Stimulated activated CD8-positive, alpha-beta memory T cell treated with anti-CD3 and anti-CD28 coated beads, Interleukin-7, amount 100 ng/mL, for 4 hours (primary cell): ENCODE measurements at places on chromosomes 4 and X.

DNA sequence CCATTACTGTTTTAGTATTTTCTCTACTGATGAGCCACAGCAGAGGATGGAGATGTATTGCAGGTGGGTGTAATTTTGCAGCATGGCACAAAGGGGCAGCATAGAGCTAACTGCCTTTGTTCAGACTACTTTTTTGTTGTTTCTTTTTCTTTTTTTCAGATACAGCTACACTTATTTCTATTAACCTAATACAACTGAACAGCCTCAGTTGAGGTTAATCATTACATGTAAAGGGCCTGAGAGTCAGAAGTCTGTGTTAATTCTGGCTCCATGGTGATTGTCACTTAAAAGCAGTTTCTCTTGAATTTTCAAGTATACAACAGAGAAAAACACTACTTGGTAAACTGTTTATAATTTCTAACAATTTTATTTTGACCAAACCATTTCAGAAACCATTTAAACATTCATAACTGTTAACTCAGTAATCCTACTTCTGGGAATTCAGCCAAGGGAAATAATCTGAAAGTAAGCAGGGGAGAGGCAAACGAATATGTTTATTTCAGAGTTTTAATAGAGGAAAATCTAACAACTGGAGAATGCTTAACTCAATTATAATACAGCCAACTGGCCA is 13.9 kb upstream of the PPEF2 start:
- DNase-seq: no peak

DNA sequence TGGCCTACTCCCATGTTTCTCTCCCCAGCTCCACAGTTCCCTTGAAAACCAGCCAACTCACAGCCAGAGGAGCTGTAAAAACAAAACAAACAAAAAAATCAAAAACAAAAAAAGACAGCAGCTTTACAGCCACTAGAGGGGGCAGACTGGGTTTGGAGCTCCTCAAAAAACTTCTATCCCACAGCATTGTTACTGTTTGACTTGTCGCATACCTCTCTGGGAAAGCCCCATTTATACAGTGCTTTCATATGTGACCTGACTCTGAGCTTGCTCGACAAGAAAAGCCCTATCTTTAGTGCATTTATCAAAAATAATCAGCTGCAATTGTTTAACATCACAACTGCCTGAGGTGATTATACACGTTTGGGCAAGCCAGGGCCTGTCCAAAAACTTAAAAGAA is 21.6 kb downstream of the TSPAN6 start:
- DNase-seq: no peak

GRCh38 chrX:39144323-39144722 is 343.1 kb downstream of the MID1IP1 start:
- no peak for DNase-seq

- DNase-seq: no peak
Observed at GRCh38 chrX:805988-806387, 175.4 kb downstream of the SHOX start.

DNA sequence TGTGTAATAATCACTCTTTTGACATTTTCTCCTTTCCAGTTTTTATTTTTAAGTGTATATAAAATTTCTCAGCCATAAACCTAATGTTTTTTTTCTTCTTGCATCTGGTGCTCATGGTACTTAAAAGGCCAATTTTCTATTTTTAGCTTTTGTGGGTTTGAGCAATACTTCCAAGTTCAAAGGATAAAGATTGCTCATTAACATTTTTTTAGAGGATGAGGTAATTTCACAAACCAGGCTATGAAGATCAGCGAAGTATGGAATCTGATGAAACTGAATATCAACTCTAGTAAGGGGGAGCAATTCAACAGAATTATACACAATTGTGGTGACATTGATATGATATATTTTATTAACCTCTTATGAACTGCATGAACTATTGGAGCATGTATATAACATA is 25.8 kb upstream of the KLHL34 start:
- DNase-seq: no peak

- no peak for DNase-seq
Observed at GRCh38 chr4:109994415-109994827, 81.7 kb downstream of the EGF start.

GRCh38 chrX:47749185-47749967 is 87.3 kb upstream of the ZNF81 start:
- no peak for DNase-seq

- no peak for DNase-seq
Observed at GRCh38 chr4:184699941-184700340, 34.0 kb downstream of the CENPU start.

DNA sequence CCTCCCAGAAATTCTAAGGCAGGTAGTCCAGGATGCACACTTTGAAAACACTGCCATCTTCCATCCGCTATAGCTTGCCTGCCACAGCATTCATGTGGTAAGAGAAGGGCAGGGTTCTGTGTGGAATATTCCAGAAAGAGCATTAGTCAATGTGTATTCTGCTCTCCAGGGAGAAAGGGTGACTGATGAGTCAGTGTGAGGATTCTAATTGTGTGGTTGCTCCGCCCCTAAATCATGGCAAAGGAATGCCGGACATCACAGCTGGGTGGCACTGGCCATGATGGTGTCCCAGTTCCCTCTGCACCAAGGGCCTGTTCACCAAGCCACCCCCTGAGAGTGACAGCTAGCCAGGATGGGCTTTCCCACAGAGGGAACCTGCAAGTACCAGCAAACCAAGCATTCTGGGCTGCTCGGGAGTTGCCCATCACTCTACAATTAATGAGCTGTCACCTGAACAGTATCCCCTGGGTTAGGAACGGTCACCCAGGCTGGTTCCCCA is 9.5 kb downstream of the IDS start:
- no peak for DNase-seq

DNA sequence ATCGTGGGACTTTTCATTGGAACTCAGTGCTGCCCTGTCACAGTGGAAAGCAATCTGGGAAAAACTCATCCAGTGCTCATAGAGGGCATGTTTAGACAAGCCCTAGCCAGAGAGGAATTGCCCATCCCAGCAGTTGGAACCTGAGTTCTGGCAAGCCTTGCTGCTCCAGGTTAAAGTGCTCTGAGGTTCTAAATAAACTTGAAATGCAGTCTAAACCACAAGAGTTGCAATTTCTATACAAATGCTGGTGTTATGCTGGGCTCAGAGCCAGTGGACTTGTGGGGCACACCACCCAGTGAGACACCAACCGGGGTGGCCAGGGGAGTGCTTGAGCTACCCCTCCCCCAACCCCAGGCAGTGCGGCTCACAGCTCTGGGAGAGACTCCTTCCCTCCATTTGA is 142.8 kb upstream of the PPP1R2C start:
- no peak for DNase-seq

GRCh38 chr4:143085224-143085623 is 99.5 kb upstream of the USP38 start:
- no peak for DNase-seq

- DNase-seq: no peak
Observed at GRCh38 chr4:122224348-122224747, 72.2 kb downstream of the BLTP1 start.

GRCh38 chr4:157550028-157550427 is 329.5 kb downstream of the GRIA2 start:
- DNase-seq: no peak

DNA sequence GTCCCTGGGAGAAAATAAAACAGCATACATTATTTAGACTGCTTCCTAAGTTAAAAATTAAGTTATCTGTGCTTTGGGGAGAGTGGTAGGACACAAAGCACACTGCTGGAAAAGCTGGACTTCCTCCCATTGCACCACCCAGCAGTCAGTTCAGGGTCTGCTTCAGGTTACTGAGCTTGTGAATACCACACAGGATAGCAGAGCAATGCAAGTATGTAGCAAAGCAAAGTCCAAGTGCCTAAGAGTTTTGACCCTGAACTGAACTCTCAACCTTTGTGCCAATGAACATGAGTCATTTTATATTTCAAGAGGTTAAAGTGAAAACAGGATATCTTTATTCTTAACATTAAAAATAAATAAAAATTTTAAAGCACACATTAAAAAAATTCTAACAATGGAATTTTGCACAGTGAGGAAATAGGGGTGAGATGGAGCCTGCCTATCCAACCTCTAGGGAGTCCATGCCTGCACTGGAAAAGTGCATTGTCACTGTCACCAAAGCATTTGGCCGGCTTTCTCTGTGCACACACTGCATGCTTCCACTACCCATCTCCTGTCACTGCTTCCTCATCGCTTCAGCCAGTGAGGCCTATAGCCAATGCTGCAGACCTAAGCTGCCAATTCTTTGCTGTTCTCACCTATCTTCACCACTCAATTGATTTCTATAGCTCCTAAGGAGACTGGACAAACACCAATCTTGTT is 50.9 kb downstream of the ABCG2 start:
- DNase-seq: no peak

DNA sequence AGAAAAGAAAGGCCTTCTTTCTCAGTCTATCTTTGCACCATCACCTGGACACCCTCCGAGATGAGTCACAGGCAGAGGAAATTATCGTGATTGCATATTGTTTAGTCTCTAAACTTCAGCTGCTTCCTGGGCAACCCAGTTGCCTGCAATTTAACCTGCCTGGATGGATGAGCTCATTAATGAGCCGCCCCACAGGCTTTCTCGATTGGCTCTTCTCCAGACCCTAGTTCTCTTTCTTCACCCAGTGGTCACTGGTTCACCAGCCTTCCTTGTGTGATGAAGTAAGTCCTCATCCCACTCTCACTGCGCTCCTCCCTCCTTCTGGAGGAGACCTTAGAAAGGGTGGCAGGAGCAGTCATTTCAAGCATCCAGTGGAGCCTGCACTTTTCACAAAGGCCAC is 94.4 kb downstream of the SOWAHB start:
- DNase-seq: no peak

DNA sequence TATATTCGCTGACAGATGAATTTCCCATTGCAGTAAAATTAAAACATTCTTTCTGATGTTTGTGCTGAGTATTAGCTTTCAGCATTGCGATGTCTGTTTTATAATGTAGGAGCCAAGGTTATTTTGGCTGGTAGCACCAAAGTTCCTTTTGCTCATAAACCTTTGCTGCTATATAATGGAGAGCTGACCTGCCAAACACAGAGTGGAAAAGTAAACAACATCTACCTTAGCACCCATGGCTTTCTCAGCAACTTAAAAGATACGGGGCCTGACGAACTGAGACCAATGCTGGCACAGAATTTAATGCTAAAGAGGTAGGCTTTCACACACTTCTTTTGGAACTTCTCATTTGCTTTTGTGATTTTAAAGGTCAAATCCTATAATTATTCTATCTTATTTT is 46.0 kb downstream of the WDR19 start:
- no peak for DNase-seq

DNA sequence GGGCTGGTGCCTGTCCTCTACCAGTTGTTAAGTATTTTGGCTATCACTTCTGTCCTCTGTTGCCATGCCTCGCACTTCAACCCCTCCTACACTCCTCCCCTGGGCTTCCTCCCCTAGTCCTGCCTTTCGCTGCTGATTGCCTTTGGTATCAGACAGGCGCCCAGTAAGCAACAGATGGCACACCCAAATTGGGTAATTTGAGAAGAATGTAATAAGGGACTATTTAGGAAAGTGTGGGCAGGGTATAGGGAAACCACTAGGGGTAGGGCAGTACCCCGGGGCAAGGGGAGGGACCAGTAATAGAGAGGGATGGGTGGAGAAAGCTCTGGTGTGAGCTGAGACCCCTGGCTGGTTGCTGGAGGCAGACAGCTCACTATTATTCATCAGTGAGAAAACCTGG is 172.7 kb upstream of the USP9X start:
- no peak for DNase-seq

DNA sequence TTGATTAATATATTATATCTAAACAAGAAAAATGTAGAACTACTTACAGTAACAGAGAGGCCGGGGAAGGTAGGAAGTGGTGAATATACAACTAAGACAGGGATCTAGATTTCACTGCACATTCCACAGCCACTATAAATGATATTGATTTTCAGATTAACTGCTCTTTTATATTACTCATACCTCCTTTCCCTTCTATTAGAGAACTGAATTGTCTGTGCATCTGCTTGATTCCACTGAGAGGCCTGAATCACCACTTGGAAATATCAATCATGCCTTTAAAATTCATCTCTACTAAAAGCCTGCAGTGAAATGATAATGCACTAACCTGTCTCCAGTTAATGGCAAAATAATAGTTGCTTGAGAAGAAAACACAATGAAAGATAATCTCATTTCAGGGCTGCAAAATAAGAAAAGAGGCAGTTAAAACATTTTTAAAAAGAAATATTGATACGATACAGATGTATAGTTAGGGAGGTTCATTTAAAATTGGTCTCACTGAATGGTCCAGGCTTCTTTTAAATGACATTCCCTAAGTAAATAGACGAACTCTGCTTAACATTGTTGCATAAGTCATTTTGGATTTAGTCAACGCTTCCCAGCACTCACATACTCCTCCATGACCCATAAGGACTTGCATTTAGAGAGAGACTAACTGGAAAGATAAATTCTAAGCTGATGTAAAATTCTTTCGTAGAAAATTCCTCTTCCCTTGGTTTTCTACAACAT is 3.8 kb downstream of the ANTXR2 start:
- no peak for DNase-seq

GRCh38 chrX:45003085-45003484 is 130.1 kb downstream of the KDM6A start:
- no peak for DNase-seq

DNA sequence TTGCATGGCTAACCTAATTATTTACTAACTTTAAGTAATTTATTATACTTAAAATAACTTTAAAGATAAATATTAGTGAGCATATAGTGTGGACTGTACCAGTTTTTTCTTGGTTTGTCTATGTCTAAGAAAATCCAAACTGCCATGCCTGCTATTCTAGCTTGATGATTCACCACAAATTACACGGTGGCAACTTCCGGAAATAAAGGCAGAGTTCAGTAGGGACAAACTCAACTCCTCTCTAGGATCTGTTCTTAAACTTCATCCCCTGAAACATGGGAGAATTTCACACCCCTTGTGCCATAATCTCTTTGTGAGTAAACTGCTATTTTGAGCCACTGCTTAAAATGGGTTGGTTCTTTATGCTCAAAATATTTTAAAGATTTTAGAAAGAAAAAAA is 213.6 kb upstream of the NRK start:
- DNase-seq: no peak

GRCh38 chr4:4637710-4638109 is 95.9 kb upstream of the STX18 start:
- no peak for DNase-seq

DNA sequence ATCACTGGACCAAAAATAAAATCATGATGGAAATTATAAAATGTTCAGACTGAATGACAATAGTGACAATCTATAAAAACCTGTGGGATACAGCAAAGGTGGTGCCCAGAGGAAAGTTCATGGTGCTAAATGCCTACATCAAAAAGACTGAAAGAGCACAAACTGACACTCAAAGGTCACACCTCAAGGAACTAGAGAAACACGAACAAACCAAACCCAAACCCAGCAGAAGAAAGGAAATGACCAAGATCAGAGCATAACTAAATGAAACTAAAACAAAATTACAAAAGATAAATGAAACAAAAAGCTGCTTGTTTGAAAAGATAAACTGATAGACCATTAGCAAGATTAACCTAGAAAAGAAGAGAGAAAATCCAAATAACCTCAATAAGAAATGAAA is 78.7 kb downstream of the ANAPC10 start:
- DNase-seq: no peak

- DNase-seq: no peak
Observed at GRCh38 chrX:150635952-150636351, 57.2 kb upstream of the MTMR1 start.

- no peak for DNase-seq
Observed at GRCh38 chr4:148776941-148777340, 334.7 kb upstream of the NR3C2 start.

- DNase-seq: no peak
Observed at GRCh38 chr4:100414016-100414790, 103.6 kb downstream of the EMCN start.

GRCh38 chr4:111046811-111047210 is 423.9 kb upstream of the PITX2 start:
- DNase-seq: no peak
